ENCODE measurements at places on chromosomes 16 and 17.

GRCh38 chr17:28282596-28282995 is 36.4 kb upstream of the TMEM97 start:
- DNase-seq = no peak

- no peak for DNase-seq
Measured at GRCh38 chr16:75107505-75107904, 9.1 kb downstream of the LDHD start.

GRCh38 chr16:28603381-28604185 is 6.3 kb downstream of the SULT1A1 start:
- DNase-seq = no peak

DNA sequence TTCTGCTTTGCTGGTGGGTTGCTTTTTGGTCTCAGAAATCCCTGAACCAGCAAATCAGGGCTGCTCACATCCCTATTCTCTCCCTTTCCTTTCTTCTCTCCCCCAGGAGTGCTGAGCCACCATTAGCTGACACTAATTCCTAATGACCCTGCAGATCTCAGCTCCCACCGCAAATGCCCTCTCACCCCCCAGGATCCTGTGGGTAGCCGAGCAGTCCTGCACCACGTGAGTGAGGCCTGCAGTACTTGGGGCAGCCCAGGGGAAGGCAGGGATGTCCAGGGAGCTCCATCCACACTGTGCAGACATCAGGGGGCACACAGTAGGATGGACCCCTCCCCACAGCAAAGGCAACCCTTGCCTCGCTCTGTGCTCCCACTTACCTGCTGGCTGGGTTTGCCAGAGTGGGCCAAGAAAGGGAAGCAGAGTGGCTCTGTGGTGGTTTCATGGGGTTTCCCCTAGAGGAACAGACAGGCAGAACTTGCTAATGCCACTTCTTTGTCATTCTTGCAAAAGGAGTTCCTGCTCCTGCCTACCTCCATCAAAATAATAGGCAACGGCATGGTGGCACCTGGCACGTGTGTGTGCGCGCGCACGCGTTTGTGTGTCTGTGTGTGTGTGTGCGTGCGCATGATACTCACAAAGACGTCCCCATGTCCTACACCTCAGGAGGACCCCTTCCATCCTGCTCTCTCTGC is 135.6 kb downstream of the GAS7 start:
- no peak for DNase-seq

GRCh38 chr17:50258647-50259476 is 15.4 kb upstream of the TMEM92 start:
- no peak for DNase-seq

- DNase-seq = no peak
Measured at GRCh38 chr17:74368341-74369081, 1.2 kb downstream of the GPR142 start.

Measured in renal cortex interstitium (tissue), 15 donors.